Skin of body (tissue), 3 donors: ENCODE measurements at places on chromosomes 1 and 21. TPM values are rescaled to one million over a fixed set of nuclear protein-coding genes. Genes with fewer than 3 reads are reported as not detected.

OLFML3 gene
- 81.0 TPM for total RNA-seq

GRIK1 gene
- 0.99 TPM for total RNA-seq

JAM2 gene
- 29.0 TPM for total RNA-seq

SNAPIN gene
- total RNA-seq: 33.2 TPM

GRCh38 chr1:29563571-29563970, 327.2 kb downstream of the PTPRU start:
- DNase-seq: no peak

DNA sequence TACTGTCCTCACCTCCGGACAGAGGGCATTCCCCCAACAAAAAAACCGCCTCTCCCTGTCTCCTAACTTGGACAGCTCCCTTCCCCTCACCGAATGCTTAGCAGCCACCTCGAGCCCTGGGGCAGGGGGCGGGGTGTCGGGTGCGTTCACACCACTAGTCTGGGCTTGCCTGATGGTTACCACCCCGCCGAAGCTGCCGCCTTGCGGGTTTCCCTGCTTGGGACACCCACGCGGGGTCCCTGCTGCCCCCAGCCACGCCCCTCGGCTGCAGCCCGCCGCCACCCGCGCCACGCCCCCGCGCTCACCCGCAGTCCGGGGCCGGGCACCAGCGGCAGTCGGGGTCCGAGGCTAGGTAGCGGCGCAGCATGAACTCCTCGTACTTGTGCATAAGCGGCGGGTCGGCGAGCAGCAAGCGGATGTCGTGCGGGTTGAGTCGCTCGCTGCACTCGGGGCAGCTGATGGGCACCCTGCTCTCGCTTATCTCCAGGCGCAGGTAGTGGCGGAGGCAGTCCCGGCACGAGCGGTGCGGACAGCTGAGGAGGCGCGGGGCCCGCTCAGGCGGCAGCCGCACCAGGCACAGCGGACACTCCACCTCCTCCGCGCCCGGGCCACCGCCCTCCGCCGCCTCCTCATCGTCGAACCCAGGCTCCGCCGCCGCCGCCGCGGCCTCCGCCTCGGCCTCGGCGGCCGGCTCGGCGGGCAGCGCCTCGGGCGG, 706 bp downstream of the RNF19B start:
- DNase-seq: no peak

DNA sequence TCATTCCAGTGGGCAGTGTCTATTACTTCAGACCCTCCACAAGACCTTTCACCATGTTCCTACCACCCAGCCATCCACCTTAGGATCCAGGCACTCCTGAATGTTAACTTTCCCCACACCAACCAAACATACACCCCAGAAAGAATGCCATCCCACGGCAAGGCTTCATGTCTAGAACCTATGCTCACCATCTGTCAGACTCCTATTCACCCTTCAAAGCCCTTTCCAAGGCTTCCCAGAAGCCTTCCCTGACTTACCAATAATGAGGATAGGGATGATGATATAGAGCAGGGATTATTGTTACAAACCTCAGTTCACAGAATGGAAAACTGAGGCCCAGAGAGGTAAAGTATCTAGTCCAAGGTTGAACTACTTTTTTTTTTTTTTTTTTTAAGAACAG, 19.3 kb upstream of the RCC2 start:
- no peak for DNase-seq

DNA sequence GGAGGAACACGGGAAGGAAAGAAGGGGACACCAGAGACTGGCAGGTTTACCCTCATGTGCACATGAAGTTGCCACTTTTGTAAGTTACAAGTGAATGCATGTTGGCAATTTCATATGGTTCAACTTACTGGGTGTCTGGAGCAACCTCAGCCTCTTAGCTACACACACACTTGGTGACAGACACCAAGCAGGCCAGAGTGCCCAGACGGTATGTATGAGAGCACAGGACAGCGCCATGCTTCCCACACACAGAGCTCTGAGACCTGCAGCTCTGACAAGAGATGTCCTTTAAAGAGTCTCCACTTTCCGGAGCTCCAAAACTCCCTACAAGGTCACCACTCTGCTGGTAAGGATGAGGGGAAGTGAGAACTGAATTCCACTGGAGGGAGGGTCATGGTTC, 1.9 kb upstream of the TRABD2B start:
- DNase-seq: no peak

- DNase-seq: peak; percentile 84
Measured at GRCh38 chr1:96721416-96722160, at the start of gene PTBP2. TSS of gene PTBP2 (plus strand) at chr1:96721784. CDS start at chr1:96721865, 81 bp downstream.

DNA sequence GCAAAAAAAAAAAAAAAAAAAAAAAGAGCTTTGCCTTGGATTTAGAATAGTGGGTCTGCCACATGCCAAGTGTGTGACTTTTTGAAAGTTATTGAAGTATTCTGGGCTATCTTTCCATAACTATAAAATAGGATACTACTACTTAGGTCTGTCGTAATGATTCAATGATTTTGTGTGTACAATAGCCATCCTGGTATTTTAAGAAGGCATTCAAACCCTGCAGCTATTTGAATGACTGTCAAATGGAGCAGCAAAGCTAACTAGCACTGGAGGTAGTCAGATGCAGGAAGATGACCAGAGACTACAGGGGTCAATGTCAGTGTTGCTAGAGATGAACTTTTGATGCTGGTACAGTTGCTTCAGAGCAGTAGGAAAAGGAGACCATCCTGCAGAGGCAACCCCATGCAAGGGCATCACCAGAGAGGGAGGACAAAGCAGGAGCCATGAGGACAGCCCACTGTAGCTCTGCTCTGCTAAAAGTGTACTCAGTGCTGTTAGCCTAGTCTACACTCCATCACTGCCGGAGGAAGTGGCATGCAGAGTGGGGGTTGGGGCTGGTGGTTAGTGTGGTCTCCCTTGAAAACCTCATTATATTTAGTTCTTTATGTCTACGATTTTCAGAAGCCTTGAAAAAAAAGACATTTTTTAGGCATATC, 29.0 kb downstream of the DUSP10 start:
- DNase-seq: no peak

- peak; percentile 16 for DNase-seq
Measured at GRCh38 chr1:99264201-99265021, at the start of gene PLPPR4. TSS of gene PLPPR4 (plus strand) at chr1:99264492. CDS start at chr1:99264594, 102 bp downstream.
